Nephron progenitor cell (in vitro differentiated cells): ENCODE measurements at places on chromosomes 7 and 10.

DNA sequence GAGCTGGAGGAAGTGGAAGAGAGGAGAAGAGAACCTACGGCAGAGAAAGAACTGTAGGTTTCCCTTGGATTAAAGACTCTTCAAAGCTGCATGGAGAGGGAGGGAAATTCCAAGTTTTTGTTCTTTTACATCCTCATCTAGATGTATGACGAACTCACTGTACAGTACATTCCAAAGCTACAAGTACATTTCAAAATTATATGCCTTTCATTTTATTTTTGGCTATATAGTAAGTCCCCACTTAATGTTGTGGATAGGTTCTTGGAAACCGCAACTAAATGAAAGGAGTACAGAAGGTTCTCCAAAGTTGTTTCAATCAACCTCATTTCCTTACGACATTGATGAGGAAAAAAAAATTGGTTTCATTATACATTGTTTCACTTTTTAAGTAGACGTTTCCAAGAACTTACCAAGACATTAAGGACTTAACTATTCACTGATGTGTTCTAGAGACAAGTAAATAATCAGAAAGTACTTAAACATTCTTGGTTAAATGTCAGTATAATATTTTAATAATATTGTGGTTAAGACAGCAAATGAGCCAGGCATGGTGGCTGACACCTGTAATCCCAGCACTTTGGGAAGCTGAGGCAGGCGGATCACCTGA, 16.1 kb upstream of the JMJD1C start:
- DNase-seq = no peak

- no peak for DNase-seq
These were observed 15.4 kb upstream of the EIF5AL1 start for GRCh38 chr10:79496896-79497295.

- no peak for DNase-seq
These were observed 112.5 kb upstream of the ANLN start for GRCh38 chr7:36277249-36277542.

GRCh38 chr10:11625019-11625735, 13.7 kb upstream of the USP6NL start:
- no peak for DNase-seq

DNA sequence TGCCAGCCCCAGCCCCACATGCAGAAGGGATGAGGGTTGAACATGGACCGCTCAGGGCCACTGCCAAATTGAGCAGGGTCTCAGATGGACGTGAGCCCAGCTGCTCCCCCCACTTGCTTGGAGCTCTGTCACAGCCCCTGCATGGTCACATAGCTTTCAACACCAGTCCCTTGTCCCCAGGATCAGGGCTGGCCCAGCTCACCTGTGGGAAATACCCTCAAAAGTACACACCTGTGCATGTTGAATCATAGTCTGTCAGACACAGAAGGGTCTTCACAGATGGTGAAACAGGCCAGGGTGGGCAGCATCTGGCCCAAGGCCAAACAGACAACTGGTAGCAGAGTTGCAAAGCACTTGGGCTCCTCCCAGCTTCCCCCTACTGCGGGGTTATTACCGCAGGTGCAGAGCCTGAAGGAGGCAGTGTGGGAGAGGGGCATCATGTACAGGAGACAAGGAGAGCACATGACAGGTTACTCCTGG, 77.6 kb upstream of the UNC5B start:
- no peak for DNase-seq

GRCh38 chr10:642186-642890, 47.1 kb downstream of the DIP2C start:
- no peak for DNase-seq

DNA sequence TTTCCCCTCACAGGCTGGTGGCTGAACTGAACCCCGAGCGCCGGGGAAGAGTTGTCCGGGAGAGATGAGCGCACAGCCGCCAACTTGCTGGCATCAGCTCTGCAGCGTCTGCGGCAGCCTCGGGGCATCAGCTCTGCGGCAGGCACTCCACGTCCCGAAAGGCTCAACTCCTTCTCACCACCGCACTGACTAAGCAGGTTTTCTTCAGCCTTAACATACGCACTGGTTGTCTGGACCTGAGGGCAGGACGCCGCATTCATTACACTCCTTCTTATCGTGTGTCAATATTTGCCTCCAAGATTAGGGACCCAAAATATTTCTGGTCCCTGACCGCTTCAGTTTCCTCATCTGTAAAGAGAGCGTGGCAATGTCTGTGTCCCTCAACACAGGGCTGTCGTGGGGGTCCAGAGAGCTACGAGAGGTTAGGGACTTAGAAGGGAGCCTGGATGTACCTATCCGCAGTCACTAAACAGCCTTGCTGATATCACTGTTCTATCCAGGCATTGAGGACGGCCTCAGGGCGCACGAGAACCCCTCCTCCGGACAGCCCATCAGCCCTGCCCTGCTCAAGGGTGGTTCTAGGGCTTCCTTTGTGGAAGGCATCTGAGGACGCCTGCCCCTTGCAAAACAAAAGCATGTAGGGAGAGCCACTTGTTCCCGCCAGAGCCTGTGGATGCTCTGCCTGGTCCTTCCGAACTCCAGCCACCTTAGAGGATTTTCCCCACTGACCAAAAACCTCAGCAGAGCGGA, 42.8 kb upstream of the FIGNL1 start:
- DNase-seq = no peak

- no peak for DNase-seq
These were observed 364.2 kb downstream of the SFMBT2 start for GRCh38 chr10:7046615-7047014.

DNA sequence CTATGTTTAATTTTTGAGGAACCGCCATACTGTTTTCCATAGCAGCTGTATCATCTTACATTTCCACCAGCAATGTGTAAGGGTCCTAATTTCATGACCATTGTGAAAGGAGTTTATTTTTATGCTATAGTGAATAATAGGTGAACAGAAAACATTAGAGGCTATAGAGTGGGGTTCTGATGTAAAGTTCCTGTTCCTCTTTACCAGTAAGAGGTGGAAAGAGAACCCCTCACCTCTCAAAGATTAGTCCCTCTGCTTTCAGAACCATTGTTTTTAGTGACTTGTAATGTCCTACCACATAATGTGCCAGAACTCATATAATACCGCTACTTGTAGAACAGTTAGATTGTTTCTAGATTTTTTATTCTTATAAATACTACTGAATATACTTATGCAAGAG, 34.2 kb downstream of the SUFU start:
- DNase-seq = no peak

- DNase-seq = no peak
These were observed 69.6 kb upstream of the CSTF2T start for GRCh38 chr10:51768886-51769465.

DNA sequence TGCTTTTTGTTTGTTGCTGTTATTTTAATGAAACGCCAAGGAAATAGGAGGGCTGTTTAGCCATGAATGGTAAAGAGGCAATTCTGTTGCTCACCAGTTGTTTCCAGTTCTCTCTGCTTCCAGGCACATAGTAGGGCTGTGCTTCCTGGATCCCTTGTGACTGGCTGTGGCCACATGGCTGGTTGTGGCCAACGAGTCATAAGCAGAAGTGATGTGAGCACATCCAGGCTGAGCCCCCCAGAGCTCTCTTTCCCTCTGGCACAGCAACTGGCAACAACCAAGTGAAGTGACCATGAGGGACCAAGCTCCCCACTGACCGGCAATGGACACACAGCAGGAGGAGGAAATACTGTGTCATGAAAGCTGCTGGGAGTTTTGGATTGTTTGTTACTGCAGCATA, 10.3 kb downstream of the GRID1 start:
- DNase-seq = no peak

GRCh38 chr7:117281562-117281961, 41.3 kb downstream of the WNT2 start:
- no peak for DNase-seq

DNA sequence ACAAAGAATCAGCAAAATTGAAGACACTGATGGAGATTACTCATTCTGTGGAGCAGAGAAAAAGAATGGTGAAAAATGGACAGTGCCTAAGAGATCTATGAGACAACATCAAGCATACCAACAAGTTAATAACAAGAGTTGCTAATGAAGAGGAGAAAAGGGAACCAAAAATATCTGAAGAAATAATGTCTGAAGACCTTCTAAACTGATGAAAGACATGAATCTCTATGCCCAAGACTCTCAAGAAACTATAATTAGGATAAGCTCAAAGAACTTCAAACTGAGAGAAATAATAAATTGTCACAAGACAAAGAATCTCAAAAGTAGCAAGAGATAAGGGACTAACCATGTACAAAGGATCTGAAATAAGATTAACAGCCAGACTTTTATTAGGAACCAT, 93.4 kb downstream of the ZNF33B start:
- DNase-seq = no peak

- no peak for DNase-seq
These were observed 73.3 kb downstream of the FAM53B start for GRCh38 chr10:124670849-124671248.

- peak; percentile 46 for DNase-seq
These were observed 267.9 kb upstream of the CNTNAP2 start for GRCh38 chr7:145848691-145849090.

DNA sequence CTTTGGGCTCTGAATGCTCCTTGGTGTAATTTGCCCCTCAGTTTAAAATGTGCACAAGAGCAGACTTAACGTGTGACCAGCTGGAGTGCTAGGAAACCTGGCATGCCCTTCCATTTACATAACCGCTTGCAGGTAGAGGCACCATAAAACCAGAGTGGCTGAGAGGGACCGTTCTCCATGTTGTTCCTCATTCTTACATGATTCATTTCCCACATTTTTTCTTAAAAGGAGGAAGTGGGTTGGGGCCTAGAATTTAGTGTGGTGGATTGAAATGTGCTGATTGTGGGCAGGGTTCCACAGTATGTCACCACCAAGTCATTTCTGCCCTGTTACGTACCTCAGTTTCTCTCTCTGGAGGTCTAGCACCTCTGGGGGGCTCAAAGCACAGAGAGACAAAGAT, 375.8 kb upstream of the VSTM2A start:
- no peak for DNase-seq

GRCh38 chr10:35415505-35415904, 79.2 kb downstream of the CCNY start:
- no peak for DNase-seq

DNA sequence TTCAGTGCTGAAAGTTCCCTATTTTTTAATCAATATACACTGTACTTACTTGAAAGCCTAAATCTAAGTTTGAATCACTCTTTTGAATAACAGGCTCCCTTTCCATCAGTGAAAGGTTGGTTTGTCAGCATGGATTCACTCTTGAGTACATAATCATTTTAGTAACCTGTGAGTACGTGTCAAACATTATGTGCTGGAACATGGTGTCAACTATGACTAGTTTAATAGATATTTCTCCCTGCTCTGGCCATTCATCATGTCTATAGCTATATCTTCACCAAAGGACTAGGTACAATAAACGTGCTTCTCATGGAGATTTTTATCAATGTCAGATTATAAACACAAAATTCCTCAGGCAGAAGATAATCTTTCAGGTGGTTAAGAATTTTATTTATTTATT, 61.7 kb upstream of the MDFIC start:
- DNase-seq = no peak

GRCh38 chr7:14754631-14755030, 147.9 kb downstream of the DGKB start:
- DNase-seq = no peak

DNA sequence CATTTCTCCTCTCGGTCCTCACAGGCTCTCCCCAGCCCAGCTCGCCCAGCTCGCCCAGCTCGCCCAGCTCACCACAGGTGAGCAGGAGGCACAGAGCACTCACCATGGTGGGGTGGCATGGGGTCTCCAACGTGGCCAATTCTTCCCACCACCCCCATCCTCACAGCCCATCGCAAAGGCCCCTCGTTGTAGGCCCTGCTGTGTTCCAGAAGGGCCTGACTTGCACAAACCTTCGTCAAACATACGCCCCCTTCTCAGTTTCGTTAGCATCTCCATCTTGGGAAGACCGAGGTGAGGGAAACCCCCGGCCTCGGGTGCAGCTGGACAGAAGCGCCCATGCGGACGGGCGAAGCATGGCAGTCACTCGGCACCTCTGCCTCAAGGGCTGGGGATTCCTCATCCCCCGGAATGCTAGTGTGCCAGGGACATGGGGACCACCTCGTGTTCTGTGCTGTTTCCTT, 304.6 kb downstream of the TNS3 start:
- no peak for DNase-seq

DNA sequence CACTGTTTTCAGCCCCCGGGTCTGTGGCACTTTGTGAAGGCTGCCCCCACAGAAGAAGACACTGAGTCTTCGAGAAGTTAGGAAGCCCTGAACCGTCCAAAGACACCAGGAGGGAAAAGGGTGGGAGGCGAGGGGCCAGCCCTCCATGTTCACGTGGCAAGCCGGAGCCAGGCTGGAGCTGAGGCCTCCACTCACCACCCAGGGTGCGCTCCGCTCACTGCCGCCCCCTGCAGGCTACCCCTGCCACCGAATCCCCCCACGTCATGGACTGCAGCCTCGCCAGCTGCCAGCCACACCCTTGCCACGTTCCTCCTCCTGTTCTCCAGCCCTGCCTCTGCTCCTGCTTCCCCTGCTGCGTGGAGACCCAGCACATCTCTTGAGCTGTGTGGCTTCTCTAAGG, 59.0 kb upstream of the EN2 start:
- DNase-seq = no peak
